Tongue (tissue), 3 donors: ENCODE measurements at places on chromosomes 1 and 21.
A peak's percentile ranks its signal among the peaks of the same experiment; 100 is the strongest.

- no peak for DNase-seq
Measured at GRCh38 chr1:198373376-198373775, 167.1 kb downstream of the ATP6V1G3 start.

DNA sequence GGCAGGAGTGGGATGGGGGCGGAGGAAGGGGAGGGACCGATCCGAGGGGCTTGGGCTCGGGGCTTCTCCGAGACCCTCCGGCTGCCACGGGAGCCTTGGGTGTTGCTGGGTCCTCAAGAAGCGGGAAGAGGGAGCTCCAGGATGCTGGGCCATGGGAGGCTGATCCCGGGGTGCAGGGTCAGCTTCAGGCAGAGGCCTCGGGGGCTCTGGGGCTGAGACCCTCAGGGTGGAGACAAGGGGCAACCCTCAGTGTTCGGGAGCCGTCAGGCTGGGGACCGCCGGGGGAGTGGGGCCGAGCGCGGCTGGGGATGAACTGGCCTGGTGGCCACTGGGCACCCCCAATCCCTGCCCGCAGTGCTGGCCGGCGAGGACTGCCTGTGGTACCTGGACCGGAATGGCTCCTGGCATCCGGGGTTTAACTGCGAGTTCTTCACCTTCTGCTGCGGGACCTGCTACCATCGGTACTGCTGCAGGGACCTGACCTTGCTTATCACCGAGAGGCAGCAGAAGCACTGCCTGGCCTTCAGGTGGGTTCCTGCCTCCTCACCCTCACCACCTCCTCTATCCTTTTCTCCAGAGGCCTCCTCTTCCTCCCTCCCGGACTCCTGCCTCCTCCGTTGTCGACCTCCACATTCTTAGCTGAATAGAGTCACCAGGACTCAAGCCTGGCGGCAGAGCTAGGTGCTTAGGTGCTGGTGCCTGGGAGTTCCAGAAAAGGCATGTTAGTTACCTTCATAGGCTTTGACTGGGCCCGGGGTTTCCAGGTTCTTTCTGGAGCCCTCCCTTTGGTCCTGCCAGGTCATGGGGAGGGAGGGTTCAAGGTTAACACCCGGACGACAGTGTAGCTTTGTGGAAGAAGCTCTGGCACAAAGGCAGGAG is 631 bp downstream of the SHISA4 start:
- no peak for DNase-seq

GRCh38 chr1:227764019-227764391 is 28.8 kb downstream of the SNAP47 start:
- no peak for DNase-seq

- DNase-seq = peak; percentile 89
Measured at GRCh38 chr1:179079113-179079761, 2.6 kb upstream of the TOR3A start.

DNA sequence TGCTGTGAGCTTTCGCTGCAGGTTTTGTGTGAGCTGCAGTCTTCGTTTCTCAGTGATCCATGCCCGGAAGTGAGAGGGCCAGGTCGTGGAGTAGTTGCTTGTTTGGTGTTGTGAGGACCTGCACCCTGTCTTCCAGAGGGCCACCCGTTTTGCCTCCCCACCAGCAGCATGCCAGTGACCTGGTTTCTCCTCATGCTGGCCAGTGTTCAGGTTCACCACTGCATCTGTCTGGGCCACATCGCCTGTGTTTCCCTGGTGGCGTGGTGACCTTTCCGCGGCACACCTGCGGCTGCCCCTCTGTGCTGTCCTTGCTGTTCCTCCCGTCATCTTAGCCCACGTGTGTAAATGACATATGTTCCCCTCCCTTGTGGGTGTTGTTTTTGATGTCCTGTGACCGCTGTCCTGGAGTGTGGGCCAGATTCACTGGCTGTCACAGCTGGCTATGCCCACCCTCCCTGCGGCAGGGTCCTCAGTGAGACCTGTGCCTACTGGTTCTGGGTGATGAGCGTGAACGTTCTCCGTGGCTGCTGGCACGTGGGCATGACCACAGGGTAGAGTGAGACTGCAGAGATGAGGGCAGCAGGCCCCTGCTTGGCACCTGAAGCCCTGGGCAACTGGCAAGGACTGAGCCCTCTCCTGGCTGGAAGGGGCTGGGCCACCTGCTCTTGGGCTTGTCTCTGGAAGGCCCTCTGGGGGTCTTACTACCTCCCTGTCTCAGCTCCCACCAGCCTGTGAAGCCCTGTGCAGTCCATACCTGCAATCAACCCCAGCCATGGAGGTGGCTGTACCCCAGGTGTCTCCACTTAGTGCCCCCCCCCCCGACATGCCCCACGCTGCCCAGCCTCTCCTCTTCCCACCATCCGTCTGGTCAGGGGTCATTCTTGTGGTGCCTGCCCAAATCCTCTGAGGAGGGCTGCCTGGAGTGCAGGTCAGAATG is 7.3 kb downstream of the IBA57 start:
- no peak for DNase-seq

DNA sequence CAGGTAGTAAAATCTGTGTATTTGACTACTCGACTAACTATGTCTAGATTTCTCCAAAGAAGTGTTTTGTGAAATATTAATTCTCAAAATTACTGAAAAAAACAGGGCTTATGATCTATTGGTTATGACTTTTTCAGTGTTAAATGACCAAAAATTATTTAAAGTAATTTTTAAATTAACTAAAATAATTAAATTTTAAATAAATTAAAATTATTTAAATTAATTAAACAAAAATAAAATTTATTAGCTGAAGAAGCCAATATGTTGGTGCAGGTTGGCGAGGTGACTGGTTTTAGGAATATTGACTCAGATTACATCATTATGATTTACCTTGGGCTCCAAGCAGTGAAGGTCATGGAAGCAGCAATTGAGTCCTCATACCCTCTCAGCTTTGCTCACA is 483.2 kb downstream of the PTPRC start:
- no peak for DNase-seq

DNA sequence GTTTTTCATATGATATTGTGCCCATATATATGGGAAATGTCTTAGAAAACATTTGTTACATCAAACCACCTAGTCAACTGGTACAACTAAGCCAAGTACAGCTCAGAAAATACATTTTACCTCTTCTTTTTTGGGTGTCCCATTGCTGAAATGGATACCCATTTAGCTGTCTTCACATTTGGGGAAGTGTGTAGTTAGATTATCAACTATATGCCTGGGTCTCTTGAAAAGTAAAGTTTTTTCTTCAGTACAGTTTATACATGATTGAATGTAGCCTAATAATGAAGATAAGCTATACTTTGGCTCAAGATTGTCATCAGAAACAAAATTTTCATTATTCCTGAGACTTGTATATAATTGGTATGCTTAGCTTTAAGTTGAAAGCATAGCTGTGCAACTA is 2.0 kb downstream of the AGO3 start:
- no peak for DNase-seq

- DNase-seq = no peak
Measured at GRCh38 chr1:94280541-94280940, 43.2 kb upstream of the ARHGAP29 start.

- DNase-seq = no peak
Measured at GRCh38 chr1:35650416-35650815, 9.1 kb upstream of the PSMB2 start.

GRCh38 chr1:41592451-41593125 is 108.1 kb upstream of the EDN2 start:
- DNase-seq = no peak

- DNase-seq = no peak
Measured at GRCh38 chr1:163036671-163037070, 32.5 kb upstream of the RGS4 start.

DNA sequence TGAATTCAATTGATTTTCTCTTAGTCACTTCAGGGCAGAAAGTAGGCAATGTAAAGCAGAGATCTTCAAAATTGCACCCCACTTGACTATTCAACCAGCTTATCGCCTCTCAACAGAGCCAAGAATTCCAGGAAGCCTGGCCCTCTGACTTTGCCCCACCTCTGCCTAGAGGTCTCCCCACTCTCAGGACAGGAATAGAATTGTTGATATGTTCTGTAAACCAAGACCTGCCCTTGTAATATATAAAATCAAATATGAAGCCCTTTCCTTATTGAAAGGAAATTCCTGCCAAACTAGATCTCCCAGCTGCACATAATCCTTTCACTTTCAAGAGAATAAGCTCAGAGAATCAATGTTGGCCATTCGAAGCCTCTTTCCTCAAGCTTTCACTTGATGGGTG is 116.1 kb upstream of the DPT start:
- no peak for DNase-seq

DNA sequence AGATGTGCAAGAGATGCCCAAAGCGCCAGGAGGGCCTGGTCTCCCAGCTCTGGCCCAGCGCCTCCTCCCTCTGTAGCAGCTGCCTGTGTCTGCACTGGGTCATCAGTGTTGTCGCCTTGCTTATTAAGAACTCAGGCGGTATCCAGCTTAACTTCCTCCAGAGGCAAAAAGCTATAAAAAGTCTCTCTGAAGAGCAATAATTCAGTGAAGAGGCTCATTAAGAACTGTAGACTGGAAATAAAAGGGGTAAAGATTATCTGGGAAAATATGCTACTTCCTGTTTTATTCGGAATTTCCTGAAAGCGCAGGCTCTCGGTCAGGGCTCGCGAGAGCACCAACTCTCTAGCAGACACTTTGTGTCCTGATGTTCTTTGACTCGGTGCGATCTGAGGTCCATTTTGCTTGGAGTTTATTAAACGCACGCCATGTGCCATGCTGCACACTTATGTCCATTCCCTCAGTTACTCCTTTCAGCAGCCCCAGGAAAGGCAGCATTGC is 70.4 kb downstream of the MRPS6 start:
- no peak for DNase-seq

GRCh38 chr1:201539561-201540431 is 869 bp downstream of the NAV1 start:
- DNase-seq = peak; percentile 76

DNA sequence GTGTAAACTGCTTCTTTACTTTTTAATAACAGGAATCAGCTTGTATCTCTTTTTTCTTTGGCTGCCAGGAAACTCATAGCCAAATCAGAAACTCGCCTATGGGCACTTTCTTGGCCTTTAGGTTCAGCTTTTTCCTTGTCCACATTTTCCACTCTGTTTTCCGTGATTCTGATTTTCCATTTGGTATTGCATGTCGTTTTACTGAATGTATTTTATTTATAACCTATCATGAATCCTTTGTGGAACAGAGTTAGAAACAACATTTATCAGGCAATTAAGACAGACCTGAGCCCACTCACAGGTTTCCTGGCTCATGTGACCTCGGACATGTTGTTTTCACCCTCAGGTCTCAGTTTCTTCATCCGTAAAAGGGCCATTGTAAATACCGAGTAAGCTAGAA is 5.3 kb upstream of the ECE1 start:
- no peak for DNase-seq

GRCh38 chr1:211482306-211482705 is 9.7 kb downstream of the RD3 start:
- no peak for DNase-seq

- DNase-seq = no peak
Measured at GRCh38 chr1:31912839-31913239, 25.3 kb downstream of the PTP4A2 start.

- peak; percentile 51 for DNase-seq
Measured at GRCh38 chr1:30929135-30929889, 20.8 kb upstream of the SDC3 start.

DNA sequence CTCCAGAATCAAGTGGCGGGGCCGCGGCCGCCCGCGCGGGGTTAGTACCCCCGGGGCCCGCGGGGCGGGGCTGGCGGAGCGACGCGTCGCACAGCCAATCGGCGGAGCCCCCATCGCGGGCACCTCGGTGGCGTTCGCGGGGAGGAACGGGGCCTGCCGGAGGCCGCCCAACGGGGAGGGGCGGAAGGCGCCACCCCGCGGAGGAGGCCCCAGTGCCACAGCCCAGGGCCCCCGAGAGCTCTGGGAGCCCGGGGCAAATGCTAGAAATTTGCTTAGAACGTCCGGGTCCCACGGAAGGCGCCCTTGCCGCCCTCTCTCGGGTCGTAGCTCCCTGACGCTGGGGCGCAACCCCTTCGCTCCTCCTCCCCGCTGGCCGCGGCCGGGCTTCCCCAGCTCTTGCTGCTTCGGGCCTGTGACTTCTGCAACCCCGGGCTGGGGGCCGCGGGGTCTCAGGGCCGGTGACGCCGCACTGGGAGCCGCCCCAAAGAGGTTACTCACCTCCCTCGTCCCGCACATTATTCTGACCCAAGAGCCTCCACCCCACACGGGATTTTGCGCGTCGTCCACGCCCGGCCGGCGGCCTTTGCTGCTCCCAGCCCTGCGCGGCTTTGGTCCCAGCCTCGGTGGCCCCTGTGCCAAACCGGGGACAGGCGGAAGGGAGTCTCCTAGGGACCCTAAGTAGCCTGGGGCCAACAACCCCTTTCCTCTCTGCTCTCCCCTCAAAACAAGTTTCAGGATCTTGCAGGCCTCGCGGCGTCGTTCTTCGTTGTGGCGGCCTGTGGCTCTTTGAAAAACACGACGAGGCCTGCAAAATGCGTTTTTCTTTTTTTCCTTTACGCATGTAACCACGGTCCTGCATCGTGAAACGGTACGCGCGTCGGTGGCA is at the start of gene RUNX3:
Gene RUNX3 (minus strand): TSS at position 17 of the 886 bp plus-strand sequence. CDS start 408 bp downstream, outside the sequence.
- DNase-seq = peak; percentile 42

GRCh38 chr1:234821840-234822239 is 211.9 kb upstream of the IRF2BP2 start:
- DNase-seq = no peak

DNA sequence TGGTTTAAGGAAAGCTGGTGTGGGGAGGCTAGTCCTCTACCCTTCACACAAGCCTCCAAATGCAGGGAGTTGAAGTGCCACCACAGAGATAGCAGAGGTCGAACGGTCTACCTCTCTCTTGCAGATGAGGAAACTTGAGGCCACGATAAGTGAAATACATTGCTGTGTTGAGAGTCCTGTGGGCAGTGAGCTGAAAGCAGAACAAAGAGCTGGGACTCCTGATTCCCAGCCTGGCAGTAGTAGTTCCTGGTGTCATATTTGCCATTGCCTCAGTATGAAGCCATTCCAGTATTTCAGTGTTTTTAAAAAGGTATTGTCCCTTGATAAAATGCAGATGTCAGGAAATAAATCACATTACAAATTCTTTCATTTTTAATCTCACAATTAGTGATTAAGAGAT is 28.6 kb downstream of the AK4 start:
- no peak for DNase-seq

GRCh38 chr1:156592158-156592909 is 758 bp downstream of the NAXE start:
- no peak for DNase-seq

- peak; percentile 33 for DNase-seq
Measured at GRCh38 chr1:66214901-66215300, 319.1 kb upstream of the SGIP1 start.

DNA sequence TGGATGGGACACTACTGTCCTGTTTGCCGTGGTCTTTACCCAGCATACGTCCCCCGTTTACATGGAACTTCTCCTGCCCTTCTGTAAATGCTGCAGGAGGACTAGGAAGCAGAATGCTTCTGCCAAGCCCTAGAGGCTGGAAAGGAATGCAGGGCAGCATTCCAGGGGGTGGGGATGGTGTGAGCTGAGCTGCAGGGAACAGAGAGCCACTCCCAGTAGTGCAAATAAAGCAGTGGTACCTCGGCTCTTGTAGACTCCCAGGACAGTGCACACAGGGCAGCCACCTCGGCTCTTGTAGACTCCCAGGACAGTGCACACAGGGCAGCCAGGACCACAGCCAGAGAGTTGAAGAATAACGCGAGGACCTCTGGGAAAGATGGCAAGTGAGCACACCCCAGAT is 35.4 kb downstream of the PTPRU start:
- DNase-seq = peak; percentile 88
